WTC11 (cell line): ENCODE measurements at places on chromosomes 12 and 14. TPM values are rescaled to one million over a fixed set of nuclear protein-coding genes. Genes with fewer than 3 reads are reported as not detected.
A peak's percentile ranks its signal among the peaks of the same experiment; 100 is the strongest.

Gene TEX52
- total RNA-seq: not detected in 3 replicates

Gene TUNAR
- 36.3 to 57.6 TPM (median 57.0 TPM) in 3 replicates for total RNA-seq

GRCh38 chr12:80702889-80703805 lies 4.3 kb upstream of the MYF6 start:
- peaks cover 28% of the 10 kb centered on the region for H3K4me1 ChIP-seq
- H3K27me3 ChIP-seq: peaks cover 57% of the 10 kb centered on the region

- no peaks in the 10 kb centered on the region for H3K4me1 ChIP-seq
- H3K4me3 ChIP-seq: no peak overlapping the region
- H3K27me3 ChIP-seq: no peaks in the 10 kb centered on the region
Measured at GRCh38 chr12:28145216-28145615, 45.0 kb upstream of the CCDC91 start.

DNA sequence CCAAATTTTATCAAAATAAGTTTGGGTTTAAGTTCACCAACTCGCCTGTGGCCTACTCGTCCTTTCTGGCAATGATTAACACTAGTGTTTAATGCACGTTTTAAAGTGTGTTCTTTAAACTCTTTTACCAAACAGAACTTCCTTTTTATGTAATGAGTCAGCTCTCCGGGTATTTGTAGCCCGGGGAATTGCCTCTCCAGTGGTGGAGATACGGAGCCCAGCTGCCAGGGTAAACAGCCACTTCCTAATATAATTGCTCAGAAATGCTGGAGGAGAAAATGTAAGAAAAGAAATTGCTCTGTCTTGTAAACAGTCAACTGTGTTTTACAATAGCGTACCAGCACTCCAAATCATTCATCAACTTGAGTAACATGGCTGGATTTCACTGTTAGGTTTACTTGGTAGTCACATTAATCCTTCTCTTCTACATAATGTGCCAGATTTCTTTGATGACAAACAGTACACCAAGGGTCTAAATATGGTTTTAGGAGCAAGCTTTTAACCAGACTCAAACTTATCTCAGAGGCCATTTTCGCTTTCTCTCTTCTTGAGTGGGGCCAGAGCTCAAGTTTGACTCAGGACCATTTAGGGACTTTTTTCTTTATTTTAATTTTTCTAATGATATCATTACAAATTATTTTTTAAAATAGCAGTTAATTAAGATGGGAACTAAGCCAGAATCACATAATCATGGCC lies 101.2 kb upstream of the SLC38A2 start:
- no peaks in the 10 kb centered on the region for H3K27me3 ChIP-seq
- no peak overlapping the region for H3K4me3 ChIP-seq
- H3K27ac ChIP-seq: peak overlapping the region; percentile 73
- no peaks in the 10 kb centered on the region for H3K36me3 ChIP-seq
- no peak for DNase-seq
- peaks cover 18% of the 10 kb centered on the region for H3K4me1 ChIP-seq
